ENCODE measurements at places on chromosomes 1 and 21.

GRCh38 chr1:203153051-203153988 is 22.3 kb downstream of the MYBPH start:
- no peak for DNase-seq

- no peak for DNase-seq
These were observed 7.1 kb downstream of the PDZK1IP1 start for GRCh38 chr1:47182676-47183235.

GRCh38 chr1:18635891-18636595 is 5.4 kb downstream of the PAX7 start:
- DNase-seq: no peak

DNA sequence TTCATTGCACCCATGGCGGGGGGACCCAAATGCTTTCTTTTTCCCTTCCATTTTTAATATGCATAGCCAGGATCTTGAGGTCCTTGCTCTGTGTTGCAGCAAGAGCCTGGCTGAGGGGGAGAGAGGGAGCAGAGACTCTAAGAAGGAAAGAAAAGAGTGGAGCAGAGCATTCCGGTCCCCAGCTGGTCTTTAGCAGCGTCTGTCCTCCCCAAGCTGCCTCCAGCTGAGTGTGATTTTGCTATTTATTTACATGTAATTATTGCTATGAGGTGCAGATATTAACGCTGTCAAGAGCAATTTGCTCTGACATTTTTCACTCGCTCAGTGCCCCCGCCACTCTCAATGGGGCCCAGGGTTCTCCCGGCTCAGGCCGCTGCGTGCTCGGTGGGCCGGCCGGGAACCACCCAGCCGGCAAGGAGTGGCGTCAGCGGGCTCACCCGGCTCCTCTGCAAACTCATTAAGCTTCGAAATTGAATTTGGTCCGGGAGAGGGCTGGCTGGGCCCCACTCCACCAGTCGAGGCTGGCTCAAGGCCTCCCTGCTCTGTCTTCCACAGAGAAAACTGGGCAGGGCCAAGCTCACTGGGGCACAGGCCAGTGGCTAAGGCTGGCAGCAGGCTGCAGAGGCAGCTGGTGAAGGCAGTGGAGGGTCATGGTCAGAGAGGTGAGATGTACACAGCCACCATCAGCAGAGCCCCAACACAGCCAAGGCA is 93.2 kb downstream of the PAX7 start:
- DNase-seq: no peak

- no peak for DNase-seq
These were observed 180.2 kb downstream of the ATG4C start for GRCh38 chr1:62964141-62964540.

DNA sequence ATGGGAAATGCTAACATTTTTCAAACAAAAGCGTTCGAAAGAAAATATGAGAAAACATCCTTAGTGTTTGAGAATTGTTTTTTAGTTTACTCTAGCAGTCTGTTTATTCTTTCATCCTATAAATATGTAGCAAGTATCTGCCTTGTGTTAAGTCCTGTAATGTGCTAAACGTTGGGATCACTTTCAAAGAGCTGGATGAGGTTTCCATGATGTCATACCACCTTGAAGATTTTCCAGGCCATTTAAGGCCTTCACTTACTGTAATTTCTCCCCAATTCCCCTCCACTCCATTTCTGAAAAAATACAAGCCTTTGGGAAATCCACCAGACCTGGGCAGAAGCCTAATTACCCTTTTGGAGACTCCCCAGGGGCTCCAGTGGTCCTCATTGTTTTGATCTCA is 24.2 kb upstream of the CTBS start:
- DNase-seq: no peak

- no peak for DNase-seq
These were observed 479 bp upstream of the SNX7 start for GRCh38 chr1:98660940-98661543.

DNA sequence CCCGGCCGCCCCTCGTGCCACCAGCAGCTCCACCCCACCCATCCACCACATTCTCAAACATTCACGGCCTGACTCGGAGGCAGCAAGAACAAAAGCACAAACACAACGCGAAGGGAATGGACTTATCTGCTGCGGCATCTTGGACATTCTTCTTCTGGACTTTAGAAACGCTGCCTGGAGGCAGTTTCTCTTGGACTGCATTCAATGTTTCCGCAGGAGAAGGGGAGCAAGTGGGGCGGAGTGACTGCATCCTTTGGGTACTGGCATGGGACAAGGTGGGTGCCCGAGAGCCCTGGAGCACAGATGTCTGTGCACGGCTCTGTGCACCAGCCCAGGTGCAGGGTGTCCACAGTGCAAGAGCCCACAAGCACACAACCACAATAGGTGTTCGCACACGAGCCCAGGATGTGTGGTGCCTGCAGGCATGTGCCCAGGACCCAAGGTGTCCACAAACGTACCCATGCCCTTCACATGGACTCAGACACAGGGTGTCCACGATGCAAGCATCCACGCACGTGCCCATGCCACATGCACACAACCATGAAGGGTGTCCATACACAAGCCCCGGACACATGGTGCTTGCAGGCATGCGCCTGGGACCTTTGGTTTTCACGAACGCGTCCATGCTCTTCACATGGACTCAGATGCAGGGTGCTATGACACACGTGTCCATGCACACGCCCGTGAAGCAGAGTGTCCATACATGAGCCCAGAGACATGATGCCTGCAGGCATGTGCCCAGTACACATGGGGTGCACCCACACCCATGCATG is 53.6 kb downstream of the WNT9A start:
- DNase-seq: no peak

- DNase-seq: no peak
These were observed 20.6 kb downstream of the MYOG start for GRCh38 chr1:203065191-203065590.

GRCh38 chr1:184664661-184665060 is 90.0 kb downstream of the EDEM3 start:
- no peak for DNase-seq

DNA sequence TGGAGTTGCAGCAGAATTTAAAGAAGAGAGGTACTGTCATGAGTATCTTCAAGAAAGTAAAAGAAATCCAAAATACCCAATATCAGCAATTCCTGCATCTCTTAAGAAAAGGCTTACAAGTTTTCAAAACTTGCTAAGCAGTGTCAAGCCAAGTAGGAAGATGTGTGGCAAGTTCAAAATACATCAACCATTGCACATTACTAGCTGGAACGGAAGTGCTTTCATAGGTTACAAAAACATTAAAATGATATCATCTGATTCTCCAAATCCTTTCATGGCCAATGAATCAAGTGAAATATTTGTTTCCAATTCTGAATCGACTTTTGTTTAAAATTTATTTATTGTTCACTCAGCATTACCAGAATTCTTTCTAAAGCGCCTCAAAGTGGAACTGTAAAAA is 5.7 kb upstream of the ABCA4 start:
- no peak for DNase-seq

DNA sequence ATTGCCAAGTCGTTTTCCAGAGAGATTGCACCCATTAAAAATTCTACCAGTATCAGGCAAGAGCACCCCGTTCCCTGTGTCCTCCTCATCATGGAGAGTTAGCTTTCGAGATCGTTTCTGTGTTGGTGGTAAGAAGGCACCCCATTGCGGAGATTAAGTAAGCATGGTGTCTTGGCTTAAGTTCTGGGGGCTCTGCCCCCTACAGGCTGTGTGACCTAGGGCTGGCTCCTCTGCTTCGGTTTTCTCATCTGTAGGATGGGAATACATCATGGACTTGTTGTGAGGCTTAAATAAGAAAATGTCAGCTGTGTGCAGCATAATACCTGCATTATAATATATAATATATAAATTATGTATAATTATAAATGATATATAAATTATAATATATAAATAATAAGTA is 36.8 kb upstream of the TENT5C start:
- no peak for DNase-seq

- DNase-seq: no peak
These were observed 685 bp upstream of the DDI2 start for GRCh38 chr1:15616373-15617172.

- DNase-seq: no peak
These were observed 161.4 kb downstream of the KAZN start for GRCh38 chr1:14759843-14760242.

GRCh38 chr1:30807318-30808066 is 49.9 kb upstream of the LAPTM5 start:
- DNase-seq: no peak

DNA sequence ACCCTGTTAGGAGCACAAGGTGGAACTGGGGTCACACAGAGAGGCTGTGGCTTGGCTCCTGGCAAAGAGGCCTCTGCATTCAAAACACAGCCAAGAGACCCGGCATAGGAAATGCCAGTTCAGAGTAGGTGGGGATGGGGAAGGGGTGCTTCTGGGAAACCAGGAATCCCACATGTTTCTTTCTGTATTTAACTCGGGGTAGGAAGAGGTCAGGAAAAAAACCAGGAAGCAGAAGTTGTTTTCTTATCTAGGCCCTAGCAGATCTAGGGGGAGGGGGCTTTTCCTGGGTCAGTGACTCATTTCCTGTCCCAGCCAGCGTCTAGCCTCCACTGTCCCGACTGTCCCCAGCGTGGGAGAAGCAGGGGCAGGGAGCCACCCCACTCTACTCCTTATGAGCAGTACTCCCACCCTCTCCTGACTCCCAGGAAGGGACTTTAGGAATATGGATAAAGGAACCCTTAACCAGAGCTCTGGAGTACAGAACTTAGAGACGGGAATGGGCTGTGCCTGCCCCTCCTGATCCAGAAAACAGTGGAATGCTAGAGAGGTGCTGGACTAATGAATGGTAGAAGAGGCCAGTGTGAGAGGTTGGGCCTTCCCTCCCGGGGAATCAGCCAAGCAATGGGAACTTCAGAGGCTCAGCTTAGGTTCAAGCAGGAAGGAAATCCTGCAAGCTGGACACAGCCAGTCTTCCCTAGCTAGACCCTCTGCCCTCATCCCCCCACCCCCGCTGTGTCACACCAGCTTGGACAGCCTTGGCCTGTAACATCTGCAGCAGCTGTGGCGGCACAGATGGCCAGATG is 5.7 kb downstream of the FHL3 start:
- no peak for DNase-seq

- no peak for DNase-seq
These were observed 29.8 kb downstream of the RYR2 start for GRCh38 chr1:237071641-237072420.

GRCh38 chr1:219792337-219793021 is 135.9 kb downstream of the SLC30A10 start:
- no peak for DNase-seq

GRCh38 chr1:22447621-22448111 is 4.0 kb upstream of the ZBTB40 start:
- DNase-seq: no peak

DNA sequence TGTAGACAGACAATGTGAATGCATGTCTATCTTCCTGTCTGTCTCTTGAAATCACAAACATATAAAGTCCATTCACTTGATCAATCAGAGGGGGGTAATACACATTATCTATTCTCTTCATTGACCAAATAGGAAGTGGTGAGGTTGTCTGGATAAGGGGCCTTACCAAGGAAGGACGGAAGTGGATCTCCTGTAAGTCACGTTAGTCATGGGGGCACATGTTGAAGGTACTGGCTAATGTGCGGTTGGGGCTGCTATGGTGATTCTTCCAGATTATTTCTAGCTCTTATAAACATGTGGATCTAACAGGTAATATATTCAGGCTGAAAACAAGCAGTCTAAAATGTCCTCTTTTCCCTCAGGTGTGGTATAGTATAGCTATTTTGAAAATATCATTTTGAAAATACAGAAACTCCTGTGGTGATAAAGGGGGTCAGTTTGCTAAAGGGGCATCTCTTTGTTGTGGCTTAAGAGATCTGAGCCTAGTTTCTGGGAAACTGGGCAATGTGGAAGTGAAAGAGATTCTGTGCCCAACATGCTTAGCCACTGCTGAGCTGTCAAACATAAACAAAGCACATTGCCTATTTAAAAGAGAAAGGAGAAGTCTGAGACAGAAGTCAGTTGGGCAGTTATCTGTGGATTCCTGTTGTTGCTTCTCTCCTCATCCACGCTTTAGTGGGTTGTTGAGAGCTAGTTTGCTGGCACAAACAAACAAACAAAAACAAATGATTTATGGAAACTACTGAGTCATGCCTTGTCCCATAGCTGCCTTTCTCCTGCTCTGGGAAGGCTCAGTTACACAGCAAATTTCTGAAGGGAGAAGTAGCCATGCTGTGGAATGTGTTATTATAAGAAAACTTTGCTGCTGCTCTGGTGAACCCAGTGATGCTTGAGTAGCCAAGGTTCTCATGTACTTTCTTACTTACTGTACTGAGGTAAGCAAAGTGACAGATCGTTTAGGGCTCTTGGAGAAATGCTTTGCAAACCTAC is 166.9 kb downstream of the HLX start:
- no peak for DNase-seq

- DNase-seq: no peak
These were observed 5.7 kb upstream of the CAP1 start for GRCh38 chr1:40034869-40035268.

DNA sequence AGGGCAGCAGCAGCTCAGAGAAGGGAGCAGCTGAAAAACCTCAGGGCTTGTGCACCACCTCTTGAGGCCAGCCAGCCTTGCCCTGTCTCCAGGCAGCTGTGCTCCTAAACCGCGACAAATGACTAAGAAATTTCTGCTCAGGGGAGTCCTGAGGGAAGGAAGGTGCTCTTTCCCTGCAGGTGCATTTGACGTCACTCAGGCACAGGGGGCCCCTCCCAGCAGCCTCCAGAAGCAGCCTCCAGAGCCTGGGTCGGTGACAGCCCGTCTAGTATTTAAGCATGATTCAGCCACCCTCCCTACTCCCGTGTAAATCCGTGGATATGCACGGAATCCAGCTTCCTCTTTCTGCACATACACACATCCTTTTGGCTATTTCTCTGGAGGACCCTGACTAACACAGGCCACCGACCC is 560.5 kb downstream of the KIF26B start:
- DNase-seq: no peak

- DNase-seq: no peak
These were observed 260.4 kb upstream of the DPYD start for GRCh38 chr1:98181036-98181764.

- no peak for DNase-seq
These were observed 27.8 kb upstream of the DMRTA2 start for GRCh38 chr1:50450861-50451653.

DNA sequence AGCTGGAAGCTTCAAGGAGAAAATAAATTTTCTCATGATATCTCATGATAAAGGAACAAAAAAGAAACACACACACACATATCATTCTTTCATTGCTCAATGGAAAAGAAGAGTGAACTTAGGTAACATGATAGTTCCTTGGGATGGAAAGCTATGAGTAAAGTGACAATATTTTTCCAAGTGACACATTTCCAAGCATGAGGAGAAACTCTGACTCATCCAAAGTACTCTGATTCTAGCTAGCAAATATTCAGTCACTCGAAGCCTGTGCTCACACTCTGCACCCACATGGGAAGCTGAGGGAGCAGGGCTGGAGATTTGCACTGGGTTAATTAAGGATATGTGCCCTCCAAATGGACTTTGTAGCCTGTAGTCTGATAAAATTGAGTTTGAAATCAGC is 222.4 kb downstream of the LRRC40 start:
- no peak for DNase-seq

- DNase-seq: no peak
These were observed 19.5 kb downstream of the ERG start for GRCh38 chr21:38478782-38479181.

Measured in activated gamma-delta T cell treated with Interleukin-2 at 50 U/mL for 16 hours (primary cell).